Astrocyte of the cerebellum (primary cell): ENCODE measurements at places on chromosomes 4 and X.

GRCh38 chrX:148459343-148459742 is 41.1 kb upstream of the AFF2 start:
- no peak for DNase-seq

DNA sequence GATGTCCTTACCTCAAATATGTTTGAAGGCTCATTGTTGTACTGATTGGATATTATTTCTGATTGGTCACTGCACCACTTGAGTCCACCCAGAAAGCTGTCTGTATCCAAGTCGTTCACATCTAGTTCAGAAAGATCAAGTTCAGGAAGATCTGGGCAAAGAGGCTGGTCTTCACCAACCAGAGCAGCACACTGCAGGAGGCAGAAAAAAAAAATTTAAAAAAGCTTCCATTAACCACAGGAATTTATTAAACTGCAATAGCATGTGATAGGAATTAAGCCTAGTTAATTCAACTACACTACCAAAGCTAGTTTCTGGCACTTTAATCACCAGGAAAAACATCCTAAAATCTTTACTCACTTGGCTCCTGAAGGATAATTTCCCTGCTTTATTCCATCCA is 5.1 kb downstream of the PPARGC1A start:
- no peak for DNase-seq

GRCh38 chrX:104253567-104254441 is 929 bp downstream of the ESX1 start:
- DNase-seq: no peak

- no peak for DNase-seq
Measured at GRCh38 chr4:72994670-72995069, 74.8 kb downstream of the COX18 start.

DNA sequence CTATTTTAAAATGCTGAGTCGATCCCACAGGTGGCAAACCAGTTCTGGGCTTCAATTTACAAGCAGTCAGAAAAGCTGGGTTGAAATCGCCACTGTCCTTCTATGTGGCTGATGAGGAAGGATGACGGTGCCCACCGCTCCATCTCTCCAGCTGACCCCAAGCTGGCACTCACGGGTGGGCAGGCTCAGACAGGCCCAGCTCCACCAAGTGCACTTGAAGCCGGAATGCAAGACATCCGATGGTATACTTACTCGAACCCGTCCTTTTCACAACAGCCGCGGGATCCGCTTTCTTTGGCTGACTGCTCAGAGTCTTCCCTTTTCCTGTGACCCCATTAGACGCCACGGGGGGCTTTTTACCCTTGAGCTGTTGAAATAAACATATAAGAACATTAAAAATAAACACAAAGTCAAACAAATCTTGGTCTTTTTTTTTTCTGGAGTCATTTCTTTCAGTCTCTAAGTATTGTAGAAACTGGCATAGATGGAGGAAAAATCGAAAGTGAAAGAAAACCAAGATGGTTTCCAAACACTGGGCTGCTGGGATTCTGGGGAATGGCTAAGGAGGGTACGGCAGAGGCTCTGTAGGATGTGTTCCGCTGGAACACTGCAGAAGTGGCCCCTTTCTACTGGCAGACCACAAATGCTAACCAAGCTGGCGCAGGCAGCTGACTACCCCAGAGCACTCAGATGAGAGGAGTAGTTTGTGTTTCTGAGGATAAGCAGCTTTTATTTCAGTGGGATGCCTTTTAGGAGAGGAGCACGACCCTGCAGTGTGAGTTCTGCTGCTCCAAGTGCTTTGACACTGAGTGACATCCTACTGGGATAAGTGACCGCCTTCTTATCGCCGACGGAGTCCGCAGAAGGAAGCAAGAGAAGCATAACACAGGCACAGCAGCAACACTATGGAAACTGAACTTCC is 160.9 kb downstream of the AFAP1 start:
- no peak for DNase-seq

GRCh38 chr4:72507167-72507566 is 61.9 kb downstream of the ADAMTS3 start:
- no peak for DNase-seq

DNA sequence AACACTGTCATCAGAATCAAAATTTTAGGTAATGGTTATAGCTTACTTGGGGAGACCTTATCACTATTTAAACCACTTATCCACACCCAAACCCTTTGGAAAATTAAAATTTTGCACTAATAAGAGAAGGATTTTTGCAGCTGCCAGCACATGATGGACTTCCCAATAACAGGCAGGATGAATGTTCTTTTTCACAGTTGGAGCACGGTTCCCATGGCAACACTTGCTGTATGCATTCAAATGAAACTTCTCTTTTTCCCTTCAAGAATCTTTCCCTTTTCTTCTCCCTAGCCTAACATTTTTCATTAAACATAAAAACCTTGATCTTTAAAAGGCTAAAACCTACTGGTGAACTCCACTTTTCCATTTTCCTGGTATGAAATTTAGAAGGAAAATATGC is 768.2 kb downstream of the KCTD8 start:
- no peak for DNase-seq

GRCh38 chrX:41722214-41722613 is 1.8 kb upstream of the GPR82 start:
- no peak for DNase-seq

- DNase-seq: no peak
Measured at GRCh38 chr4:531721-532565, 32.9 kb downstream of the PIGG start.

DNA sequence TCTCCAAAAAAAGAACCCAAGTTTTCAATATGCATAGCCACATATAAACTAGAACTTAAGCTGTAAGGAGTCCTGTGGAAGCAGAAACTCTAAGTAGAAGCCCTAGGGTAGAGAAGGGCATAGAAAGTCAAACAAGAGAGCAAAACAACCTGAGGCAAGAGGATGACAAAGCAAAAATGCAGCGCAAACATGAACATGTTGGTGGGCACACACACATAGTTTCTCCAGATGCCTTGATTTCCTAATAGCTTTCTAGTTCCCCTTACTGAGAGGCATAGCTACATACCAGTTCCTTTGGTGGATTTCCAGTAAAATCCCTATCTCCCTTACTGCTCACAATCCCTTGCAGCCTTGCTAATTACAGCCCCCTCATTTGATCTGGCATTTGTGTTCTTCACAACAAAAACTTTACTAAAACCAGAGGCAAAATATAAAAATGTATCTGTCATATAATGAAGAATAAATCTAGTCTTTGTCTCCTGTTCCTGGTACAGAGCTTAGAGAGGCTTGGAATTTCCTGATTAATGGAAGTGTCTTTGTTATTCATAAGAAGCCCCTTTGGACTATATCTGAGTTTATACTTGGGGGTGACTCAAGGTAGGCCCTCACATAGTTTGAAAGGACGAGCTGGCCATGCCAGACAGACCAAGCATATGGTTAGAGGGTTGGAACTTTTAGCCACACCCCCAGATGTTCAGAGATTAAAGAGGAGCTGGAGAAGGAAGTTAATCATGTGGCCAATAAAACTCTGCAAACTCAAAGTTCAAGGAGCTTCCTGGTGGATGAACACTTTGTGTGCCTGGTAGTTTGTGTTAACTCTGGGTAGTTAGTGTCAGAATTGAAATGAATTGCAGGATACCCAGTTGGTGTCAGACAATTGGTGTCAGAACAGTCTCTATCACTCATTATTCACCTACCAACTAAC is 52.7 kb upstream of the ZCCHC13 start:
- no peak for DNase-seq

- no peak for DNase-seq
Measured at GRCh38 chr4:136329042-136329662, 1203.1 kb downstream of the PCDH18 start.

DNA sequence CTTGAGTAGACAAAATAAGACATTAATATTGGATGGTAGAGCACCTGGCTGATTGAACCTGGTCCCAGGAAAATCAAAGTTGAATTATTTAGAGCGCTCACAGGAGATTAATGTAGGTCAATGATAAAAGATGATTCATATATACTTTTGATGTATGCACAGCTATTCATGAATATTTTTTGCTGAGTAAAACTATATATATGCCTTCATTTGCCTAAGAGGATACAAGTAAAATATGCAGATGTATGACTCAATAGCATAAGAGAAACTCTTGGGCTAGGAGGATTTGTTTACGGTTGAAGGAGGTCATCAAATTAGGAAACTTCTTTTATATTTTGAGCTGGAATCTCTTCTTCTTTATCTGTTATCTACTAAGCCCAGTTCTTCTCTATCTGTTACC is 202.7 kb upstream of the HS3ST1 start:
- no peak for DNase-seq

DNA sequence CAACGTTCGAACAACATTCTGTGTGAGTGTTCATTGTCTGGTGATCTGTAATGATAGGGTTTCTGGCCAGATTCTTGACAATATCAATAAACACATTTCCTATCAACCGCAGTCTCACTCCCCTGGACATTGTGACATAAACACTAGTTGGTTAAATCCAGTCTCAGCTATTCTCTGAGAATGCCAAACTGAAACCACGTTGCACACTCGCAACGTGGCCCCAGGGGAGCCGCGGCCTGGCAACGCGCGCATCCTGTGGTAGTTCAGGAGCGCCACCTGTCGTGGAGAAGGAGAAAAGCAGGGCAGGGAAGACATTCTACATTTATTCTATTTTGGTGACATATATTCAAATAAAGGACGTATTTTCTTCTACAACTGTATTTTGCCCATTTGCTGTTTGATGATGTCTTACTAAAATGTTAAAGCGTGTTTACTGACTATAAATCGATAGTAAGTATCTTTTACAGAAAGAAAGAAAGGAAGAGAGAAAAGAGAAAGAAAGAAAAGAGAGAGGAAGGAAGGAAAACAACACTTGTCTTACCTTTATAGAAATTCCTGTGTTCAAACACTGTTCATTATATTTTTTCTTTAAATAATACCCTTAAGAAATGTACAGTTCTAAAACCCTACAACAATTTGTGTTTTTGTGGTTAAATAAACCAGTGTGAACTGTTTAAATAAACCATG is 738.3 kb upstream of the FRG1 start:
- peak; percentile 43 for DNase-seq
